ENCODE measurements at places on chromosomes 7 and 10.

DNA sequence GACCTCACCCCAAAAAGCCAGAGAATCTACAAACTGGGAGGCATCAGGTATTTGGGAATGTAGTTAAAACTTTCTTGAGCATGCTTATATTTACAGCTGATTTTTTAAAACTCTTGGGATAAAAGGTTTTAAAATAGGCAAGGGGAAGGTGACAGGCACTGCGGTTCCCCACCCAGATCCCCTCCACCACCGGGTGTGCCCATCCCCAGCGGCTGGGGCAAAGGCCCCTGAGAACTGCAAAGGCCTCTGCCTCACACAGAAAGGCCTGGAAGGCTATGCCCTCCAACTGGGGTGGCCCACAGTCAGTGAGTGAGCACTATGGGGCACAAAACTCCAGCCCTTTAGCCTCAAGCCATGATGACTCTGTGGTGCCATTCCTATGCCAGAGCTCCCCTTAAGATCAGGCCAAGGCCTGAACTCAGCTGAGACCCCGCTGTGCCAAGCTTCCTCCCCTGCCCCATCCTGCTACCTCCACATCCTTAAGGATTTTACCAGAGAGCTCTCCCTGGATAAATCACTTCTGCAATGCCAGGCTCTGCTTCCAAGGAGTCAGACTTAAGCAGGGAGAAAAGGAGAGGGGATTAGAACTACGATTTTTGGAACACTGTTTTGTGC is 299.1 kb downstream of the GRID1 start:
- DNase-seq: no peak

DNA sequence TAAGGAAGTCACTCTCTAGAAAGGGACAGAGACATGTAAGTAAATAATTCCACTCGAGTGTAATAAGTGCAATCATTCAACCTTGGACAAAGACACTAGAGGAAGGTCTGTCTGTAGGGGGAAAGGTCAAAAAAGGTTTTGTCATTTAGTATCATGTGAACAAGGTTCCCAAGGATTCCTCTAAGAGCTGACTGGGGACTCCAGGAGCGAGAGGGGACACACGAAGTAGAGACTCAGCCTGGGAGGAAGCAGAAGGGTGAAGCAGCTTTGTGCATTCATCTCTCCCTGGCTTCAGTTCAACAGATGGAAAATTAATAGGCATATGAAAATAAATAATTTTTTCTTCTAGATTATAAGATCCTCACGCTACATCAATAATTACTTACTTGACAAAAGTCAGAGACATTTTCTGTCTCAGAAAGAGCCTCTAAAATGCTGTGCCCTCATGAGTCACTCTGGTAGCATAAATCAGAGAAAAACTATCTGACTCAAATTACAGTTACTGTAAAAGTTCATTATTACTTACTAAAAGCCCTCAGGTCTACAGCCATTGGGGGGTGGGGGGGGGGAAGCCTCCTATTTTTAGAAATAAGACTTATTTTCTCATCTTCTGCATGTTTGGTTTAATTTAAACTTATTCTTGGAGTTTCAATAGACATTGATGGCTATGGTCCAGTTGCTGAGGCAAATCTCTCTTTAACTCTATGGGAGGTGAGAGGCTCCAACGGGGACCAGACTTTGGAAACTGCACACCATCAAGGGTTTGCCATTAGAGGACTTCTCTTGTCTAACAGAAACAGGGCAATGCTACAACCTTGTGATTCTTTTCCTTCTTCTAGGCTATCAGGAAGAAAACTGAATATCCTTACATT is 275.1 kb upstream of the KLF14 start:
- DNase-seq: no peak

DNA sequence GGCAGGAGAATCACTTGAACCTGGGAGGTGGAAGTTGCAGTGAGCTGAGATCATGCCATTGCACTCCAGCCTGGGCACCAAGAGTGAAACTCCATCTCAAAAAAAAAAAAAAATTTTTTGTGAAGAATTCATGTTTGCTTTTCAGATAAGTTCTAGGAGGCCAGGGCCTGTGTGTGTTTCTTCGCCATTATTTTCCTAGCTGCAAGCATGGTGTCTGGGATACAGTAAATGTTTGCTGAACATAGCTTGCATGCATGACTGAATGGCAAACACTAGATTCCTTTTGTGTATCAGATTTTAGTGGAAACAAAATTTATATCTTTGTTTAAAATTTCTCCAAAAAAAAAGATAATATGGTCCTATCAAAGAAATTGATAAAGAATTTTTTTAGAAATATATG is 9.7 kb upstream of the MACC1 start:
- DNase-seq: no peak

GRCh38 chr10:1504940-1505339 is 232.4 kb downstream of the ADARB2 start:
- no peak for DNase-seq

DNA sequence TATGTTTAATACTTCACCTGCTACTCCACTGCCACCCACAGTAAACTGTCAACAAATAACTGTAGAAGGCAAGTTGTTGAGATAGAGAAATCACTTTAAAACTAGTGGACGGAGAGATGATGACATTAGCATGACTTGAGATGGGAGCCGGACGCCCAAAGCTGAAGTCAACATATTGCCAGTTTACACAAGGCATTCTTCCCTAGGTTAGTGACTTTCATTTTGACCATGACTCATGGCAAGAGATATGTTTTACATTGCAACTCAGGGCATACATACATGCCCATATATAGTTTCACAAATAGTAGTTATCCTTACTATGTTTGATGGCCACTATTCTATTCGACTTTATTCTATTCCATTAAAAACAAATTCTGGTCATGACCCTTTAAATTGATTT is 296.6 kb downstream of the PLXNA4 start:
- no peak for DNase-seq

DNA sequence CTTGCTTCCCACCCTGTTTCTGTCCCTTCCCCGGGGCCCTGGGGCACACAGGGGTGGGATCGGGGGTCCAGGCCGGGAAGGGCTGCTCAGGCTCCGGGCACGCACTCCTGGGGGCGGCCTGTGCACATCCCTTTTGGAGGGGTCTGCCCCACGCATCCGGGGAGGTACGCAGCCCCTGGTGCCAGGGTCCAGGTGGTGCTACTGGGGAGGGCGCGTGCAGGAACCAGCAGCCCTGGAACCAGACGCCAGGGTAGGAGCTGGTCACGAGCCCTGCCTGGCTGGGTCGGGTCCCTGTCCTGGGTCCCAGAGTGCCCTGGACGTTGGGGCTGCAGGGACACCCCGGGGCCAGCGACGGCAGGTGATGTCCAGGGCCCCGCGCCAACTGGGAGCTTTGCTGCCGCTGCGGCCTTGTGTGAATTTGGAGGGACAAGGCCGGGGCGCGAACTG is 53.4 kb downstream of the GLRX3 start:
- DNase-seq: no peak

DNA sequence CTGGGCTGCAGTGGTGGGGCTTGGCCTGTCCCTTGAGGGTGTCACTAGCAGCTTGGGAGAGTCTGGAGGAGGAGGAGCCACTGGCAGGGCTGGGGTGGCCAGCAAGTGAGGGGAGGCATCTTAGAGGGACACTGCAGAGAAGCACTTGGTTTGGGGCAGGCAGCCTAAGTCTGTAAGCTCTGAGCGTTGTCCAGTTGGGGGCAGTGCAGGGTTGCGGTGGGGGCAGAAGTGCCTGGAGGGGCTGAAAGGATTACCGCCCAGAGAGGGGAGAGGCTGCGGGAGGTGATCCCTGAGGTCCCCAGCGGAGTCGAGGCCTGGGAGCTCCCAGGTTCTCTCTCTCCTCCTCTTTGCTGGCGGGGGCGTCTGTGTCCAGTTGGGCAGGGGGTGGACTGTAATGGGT is 7.4 kb downstream of the ADCYAP1R1 start:
- DNase-seq: peak; percentile 11

- no peak for DNase-seq
These were observed 66.3 kb upstream of the LRGUK start for GRCh38 chr7:134060874-134061273.

DNA sequence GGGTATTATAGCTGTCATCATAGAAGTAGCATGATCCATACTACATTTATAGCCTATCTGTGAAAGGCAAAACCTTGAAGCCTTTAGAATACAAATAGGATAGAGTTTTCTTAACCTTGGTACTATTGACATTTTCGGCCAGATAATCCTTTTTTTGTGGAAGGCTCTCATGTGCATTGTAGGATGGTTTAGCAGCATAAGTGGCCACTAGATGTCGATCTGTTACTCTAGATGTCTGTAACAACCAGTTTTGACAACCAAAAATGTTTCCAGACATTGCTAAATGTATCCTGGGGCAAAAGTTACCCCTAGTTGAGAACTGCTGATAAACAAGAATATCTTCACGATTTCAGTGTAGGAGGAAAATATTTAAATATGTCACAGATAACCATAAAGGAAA is 319.4 kb upstream of the GALNT17 start:
- no peak for DNase-seq

- DNase-seq: no peak
These were observed 873.4 kb downstream of the KCNMA1 start for GRCh38 chr10:76764177-76764576.

Data from Calu3 (cell line).